ENCODE measurements at places on chromosomes 7 and 10.

DNA sequence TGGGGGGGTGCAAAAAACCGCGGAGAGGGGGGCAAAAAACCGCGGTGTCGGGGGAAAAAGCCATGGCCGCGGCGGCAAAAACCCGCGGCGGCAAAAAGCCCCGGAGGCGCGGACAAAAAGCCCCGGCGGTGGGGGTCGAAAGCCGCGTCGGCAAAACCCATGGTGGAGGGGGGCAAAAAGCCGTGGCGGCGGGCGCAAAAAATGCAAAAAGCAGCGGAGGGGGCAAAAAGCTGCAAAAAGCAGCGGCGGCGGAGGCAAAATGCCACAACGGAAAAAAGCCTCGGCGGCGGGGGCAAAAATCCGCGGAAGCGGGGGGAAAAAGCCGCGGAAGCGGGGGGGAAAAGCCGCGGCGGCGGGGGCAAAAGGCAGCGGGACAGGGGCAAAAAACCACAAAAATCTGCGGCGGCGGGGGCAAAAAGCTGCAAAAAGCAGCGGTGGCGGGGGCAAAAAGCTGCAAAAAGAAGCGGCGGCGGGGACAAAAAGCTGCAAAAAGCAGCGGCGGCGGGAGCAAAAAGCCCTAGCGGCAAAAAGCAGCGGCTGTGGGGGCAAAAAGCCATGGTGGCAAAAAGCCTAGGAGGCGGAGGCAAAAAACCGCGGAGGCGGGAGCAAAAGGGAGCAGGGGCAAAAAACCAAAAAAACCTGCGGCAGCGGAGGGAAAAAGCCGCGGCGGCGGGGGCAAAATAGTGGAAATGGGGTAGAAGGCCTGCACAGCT is 418.9 kb downstream of the ZNF716 start:
- DNase-seq = no peak

- DNase-seq = no peak
Measured at GRCh38 chr10:56653289-56653688, 292.2 kb upstream of the ZWINT start.

DNA sequence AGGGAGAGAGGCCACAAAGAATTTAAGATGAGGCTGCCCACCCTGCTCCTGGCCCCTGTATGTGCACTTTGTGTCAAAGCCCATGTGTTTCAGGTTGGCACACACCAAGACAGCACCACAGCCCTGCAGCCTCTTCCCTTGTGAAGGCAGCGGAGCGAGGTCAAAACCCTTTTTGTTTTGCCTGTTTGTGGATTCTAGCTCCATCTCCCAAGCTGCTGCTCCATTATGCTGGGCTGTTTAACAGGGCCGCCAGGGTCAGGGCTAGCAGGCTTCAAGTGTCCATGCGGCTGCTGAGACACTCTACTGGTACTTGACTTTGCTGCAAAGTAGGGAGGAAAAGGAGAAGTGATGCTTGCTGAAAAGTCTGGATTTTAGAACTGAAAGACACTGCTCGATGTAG is 142.3 kb upstream of the EFCAB10 start:
- DNase-seq = no peak

GRCh38 chr7:107173691-107174406 is 5.0 kb downstream of the HBP1 start:
- DNase-seq = no peak

DNA sequence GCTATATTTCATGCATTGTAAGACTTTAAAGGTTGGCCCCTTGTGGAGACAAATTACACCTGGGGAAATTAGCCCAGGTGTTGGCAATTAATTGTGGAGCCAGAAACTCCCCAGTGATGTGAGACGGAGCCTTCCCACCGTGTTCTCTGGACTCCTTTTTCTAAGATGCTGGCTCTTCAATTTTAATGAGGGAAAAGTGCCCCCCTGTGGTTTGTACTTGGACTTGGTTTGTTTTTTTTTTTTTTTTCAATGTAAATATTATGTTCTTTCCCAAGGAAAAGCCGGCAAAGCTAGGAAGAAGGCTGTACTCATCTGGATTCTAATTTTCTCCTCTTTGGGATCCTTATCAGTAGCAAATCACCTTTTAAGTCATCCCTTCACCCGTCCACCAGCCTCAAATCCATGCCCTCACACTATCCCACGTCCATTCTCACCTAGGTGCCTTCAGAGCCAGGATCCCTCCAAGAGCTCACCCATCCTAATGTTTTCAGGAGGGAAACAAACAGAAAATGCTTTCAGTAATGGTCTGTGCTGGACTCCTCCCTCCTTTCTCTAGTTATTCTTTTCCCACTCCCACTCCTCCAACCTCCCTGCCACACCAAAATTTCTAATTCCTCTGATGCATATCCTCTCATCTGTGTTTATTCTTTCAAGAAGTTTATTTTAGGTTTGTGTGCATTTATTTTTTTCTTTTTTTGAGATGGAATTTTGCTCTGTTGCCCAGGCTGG is 20.4 kb upstream of the ST8SIA6 start:
- DNase-seq = no peak

DNA sequence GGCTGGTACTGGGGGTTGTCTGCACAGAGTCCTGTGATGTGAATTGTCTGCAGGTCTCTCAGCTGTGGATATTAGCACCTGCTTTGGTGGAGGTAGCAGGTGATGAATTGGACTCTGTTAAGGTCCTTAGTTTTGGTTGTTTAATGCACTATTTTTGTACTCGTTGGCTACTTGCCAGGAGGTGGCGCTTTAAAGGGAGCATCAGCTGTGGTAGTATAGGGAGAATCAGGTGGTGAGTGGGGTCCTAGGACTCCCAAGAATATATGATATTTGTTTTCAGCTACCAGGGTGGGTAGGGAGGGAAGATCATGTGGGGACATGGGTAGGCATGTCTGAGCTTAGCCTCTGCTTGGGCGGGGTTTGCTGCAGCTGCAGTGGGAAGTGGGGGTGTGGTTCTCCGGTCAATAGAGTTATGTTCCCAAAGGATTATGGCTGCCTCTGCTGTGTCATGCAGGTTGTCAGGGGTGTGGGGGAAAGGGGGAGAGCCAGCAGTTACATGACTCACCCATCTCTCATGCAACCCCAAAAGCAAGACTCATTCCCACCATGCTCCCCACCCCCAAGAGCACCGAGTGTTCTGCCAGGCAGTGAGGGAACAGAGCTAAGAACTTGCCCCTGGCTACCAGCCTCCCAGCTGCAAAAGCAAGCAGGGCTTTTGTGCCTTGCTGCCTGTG is 53.7 kb upstream of the ZNF273 start:
- no peak for DNase-seq

- DNase-seq = no peak
Measured at GRCh38 chr7:32094516-32094915, 24.3 kb upstream of the PDE1C start.

DNA sequence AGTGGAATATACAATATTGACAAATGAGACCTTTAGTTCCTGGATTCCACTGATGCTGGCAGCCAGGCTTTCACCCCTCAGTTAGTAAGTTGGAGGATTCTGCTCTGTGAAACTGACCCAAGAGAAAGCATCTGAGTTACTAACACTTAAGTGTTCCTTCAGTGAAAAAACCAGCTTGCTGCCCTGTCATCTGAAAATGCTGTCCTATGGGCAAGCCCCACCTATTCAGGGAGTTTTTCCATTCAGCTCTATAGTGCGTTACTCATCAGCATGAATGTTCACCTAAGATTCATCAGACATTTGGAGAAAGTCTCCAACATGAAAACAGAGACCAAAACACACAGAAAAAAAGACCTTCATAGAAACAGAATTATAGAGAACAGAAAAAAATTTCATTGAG is 37.9 kb downstream of the PRPF18 start:
- no peak for DNase-seq

DNA sequence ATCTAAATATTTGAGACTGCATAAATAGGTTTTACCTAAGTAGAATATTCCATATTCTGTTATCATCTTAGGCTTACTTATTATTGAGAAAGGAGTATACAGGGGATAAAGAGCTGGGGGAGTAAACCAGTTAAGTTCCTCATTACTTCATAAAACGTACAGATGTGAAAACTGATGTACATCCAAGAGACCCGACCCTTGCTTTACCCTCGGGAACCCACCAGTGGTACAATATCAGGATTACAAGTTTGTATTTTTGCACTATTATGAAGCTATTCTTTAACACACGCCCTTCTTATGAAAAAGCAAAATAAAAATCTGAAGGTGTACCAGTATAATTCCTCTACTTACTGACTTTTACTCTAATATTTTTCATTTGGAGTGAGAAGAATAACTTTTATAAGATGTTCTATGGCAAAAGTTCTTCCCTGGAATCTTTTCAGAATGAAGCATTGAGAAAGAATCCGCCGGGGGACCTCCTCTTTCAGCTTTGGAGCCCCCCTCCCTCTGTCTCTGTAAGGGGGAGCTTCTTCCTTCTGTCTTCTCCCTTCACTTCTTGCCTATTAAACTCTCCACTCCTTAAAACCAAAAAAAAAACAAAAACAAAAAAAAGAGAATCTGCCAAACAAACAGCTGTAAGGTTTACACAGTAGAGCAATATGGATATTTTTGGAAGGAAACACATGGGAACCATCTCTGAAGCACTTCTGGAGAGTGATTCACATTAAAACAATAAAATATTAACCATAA is 550.0 kb downstream of the TNS3 start:
- no peak for DNase-seq

- no peak for DNase-seq
Measured at GRCh38 chr10:74178042-74178791, 27.2 kb downstream of the ADK start.

GRCh38 chr10:9262770-9263169 is 1208.3 kb downstream of the GATA3 start:
- no peak for DNase-seq

GRCh38 chr7:35792873-35793489 is 7.9 kb upstream of the SEPTIN7 start:
- no peak for DNase-seq

DNA sequence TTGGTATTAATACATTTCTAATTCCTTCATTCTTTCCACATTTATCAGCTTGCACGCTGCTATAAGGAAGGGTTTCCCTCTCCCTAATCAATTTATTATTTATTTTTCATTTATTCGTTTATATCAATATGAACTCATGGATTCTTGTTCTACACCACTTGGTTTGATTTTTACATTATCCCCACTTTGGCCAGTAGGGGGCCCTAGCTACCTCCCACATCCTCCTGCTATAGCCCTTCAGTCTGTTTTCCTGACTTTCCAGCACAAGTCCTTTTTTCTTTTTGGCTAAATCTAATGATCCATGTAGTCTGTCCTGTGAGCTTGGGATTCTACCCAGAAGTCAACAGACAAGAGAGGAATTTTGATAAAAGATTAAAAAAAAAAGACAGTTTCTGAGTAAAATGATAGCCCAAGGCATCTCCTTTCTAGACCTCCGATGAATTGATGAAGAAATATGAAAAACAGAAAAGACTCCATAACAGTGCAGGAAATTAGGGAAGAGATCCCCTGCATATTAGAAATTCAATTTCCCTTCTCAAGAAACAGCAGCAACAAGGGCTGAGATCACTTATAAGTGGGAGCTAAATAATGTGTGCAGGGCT is 47.7 kb downstream of the LYZL2 start:
- DNase-seq = no peak

- DNase-seq = no peak
Measured at GRCh38 chr7:34059136-34059828, 153.9 kb downstream of the BMPER start.

GRCh38 chr7:258476-259190 is 31.3 kb upstream of the FOXL3 start:
- DNase-seq = no peak

DNA sequence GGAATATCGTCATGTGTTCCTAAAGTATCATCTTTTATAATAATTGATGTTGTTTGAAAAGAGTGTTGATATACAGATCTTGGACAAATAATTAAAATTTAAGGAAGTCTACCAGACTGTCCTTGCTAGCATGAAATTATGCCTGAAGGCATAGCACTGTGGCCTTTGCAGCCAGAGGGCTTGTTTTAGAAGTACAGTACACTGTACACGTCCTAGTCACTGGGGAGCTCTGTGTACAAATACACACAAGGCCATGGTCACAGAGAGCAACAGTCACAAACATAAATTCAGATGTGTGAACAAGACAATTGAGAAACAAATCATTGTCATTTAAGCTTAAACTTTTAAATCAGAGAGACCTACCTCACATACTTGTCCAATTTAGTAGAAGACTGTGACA is 133.0 kb downstream of the KIAA1217 start:
- no peak for DNase-seq

DNA sequence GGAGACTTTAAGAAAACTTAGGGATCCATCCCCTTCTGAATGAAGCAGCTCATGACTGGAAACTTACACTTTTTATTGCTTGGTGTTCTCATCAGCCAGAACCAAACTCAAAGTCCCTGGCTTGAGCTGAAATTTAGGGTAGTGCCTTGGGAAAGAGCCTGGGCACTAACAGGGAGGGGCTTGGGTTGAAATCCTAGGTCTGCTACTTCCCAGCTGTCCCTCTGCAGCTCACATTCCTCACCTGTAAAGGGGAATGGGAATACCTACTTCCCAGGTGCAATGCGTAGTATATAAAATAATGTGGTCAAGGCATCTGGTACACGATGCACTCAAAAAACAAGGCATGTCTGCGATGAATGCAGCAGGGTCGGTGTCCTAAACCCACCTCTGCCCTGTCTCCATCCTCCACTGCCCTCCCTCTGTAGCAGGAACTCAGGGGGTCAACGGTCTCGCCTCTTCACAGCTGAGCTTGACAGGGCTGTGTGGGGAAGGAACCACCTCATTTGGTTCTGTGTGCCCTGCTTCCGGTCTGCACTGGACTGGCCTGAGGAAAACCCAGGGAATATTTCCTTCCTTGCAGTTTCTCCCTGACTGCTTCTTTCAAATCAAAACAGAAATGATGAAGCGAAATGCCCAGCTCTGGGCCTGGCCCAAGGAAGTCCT is 80.0 kb downstream of the COBL start:
- peak; percentile 60 for DNase-seq

DNA sequence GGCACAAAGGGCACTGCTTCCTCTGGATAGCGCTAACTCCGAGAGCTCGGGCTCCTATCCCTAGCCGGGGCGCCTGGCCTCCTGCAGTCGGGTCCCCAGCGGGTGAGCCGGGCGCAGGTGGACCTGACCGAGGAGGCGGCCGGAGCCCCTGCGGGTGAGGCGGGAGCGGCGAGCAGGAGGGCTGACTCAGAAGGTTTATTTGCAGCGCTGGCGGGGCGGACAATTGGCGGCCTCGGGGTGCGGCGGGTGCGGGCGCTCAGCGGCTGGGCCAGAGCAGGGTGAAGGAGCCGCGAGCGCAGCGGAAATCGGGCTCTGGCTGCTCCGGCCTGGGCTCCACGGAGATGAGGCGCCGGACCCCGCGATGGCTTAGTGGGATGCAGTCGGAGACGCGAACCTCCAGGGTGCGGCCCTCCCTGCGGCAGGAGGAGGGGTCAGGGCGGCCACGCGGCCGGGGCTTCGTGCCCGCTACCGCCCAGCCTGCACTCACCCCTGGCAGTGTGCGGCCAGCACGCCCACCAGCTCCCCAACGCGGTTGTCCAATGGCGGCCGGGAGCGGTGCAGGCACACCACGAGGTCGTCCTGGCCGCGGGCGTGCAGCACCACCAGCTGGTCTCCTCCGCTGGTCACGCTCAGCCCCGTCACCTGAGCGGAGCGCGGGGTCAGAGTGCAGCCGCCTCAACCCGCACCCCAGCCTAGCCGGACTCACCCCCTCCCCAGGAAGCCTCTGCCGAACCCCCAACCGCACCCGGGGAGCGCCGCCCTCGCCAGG is 16.1 kb downstream of the MYO1G start:
- peak; percentile 85 for DNase-seq

Data from lower leg skin (tissue), 4 donors.